CD8-positive, alpha-beta T cell (primary cell): ENCODE measurements at places on chromosomes 2 and 18. TPM values are rescaled to one million over a fixed set of nuclear protein-coding genes. Genes with fewer than 3 reads are reported as not detected.
A peak's percentile ranks its signal among the peaks of the same experiment; 100 is the strongest.

Gene ABCB11
- not detected for total RNA-seq

DNA sequence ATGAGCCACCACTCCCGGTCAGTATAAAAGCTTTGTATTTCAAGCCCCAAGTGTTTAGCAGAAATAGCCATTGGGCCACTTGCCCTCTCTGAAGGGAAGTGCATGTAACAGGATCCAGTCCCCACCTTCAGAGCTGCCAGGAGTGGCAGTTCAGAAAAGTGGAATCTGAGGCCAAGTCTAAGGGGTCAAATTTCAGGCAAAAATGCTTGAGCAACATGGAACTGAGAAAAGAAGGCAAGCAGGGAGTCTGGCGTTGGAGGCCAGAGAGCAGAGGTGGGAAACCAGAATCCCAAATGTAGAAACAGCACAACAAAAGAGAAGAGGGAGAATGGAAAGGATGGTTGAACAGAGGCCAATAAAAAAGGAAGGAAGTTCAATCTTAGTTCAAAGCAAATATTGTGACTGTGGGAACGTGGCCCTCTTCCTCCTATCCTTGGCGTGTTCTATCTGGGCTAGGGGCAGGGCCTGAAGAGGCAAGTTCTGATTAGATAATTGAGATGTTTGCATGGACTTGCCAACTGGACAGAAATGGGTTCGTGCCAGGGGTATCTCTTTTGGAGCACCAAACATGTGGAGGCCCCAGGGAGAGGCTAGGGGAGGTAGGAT lies 102.2 kb downstream of the AP1S3 start:
- DNase-seq: no peak

DNA sequence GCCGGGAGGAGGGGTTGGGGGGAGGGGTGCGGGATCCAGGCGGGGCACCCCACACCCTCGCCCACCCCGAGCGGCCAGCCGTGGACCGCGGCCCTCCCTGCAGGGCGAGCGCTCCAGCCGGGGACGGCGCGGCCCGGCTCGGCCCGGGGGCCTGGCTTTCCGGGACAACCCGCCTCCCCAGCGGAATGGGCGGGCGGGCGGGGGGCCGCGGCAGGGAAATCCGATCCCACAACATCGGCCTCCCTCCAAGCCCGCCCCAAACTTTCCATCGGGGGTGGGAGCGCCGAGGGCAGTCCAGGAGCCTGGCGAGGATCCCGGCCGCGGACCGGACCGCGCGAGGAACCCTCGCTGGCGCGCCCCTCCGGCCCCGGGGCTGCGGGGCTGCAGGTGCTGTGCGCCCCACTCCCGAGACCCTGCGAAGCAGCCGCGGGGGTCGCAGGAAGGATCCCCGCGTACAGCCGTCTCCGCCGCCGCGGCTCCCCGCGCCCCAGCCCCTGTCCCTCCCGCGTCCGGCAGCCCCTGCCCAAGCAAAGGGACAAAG lies 529 bp downstream of the SEMA4C start:
- no peak for DNase-seq

DNA sequence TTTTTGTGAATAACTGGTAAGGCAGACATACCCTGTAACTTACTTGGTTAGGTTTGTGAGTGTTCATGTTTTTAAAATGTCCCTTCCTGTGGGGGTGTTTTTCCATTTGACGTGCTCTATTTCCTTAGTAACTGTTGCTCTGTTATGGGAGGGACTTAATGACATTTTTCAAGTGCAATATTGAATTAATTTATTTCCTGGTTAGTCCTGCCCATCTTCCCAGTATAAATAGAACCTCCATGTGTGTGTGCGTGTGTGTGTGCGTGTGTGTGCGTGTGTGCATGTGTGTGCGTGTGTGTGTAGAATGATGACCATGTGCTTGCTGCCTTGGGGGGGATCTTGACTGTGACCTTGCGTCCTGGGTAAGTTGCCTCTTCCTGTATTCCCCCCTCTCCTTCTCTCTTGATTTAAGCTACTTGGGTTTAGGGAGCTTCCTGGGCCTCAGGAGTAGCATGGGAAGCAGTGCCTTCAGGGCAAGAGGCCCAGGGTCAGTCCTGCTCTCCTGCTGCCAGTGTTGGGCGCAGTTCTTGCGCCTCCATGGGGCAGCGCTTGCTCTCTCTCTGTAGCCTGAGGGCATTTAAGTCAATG lies 163.9 kb downstream of the LDLRAD4 start:
- peak; percentile 51 for DNase-seq

Gene CFAP210
- total RNA-seq: 0.95 TPM

GRCh38 chr2:181743723-181744031 lies 63.4 kb upstream of the NEUROD1 start:
- DNase-seq: no peak

GRCh38 chr2:96092573-96092877 lies 23.8 kb downstream of the ADRA2B start:
- peak; percentile 32 for DNase-seq

DNA sequence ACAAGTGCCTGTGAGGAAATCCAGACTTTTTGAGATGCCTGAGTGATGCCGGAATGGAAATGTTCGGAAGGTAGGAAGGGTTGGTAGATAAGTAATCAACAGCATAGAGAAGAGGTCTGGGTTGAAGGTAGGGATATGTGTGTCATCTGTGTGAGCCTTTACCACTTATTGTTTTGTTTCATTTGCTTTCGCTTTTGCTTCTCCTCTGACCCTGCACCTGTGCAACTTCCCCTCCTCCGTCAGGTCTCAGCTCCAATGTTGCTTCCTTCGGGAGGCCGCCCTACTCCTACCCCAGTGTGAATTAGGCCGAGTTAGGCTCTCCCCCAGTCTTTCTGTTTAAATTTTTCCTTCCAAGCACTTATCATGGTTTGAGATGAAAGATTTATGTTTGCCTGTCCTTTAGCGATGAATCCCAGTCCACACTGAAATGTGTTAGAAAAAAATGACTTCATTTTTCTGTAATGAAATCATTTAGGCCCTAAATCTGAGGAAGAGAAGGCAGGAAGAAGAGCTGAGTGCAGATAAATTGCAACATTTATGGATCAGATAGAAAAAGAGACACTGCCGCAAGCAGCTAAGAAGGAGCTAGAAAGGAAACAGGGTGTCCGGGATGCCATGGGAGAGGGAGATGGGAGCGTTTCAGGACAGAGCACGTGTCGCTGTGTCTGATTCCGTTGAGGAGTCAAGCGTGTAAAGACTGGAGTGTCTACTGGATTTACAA lies 139.6 kb upstream of the PELI1 start:
- DNase-seq: no peak

GRCh38 chr2:27954771-27955383 lies 64.3 kb downstream of the BABAM2 start:
- no peak for DNase-seq

Gene RAB27B
- total RNA-seq: 0.08 TPM

DNA sequence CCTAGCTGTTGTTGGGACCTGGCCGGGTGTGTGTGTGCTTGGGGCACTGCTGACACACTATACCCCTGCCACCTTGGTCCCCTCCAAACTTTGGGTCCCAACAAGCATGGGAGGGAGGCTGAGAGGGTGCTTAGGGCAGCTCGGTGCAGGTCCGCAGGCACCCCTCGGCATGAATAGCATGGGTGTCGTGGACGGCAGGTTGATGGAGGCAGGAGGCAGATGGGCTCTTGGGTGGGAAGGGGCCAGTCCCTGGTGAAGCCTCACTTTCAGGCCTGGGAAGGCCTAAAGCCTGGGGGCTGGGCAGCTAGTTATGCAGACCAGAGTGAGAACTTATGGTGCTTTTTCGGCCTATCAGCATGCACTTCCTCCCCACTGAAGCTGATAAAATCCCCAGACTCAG lies 164.2 kb downstream of the CDH19 start:
- no peak for DNase-seq

DNA sequence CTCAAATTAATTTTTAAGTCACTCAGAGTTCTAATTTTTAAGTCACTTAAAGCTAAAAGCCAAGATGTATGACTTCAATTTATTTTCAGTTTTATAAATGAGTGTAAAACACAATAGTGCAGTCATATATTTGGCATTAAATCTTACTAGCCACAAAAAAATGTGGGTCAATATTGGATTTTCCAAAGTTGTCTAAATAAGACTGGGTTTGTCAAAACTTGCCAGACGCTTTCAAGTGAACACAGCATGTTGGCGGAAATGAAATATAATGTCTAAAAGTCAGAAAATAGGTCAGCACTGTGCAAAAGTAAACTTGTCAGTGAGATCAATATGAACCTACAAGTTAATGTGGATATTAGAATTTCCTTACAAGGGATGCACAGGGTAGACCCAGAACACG lies 128.9 kb downstream of the FIGN start:
- DNase-seq: no peak

Gene GPBAR1
- total RNA-seq: 2.5 TPM

GRCh38 chr2:144989579-144990270 lies 469.8 kb upstream of the ZEB2 start:
- no peak for DNase-seq

GRCh38 chr2:172172513-172173173 lies 69.9 kb upstream of the DLX2 start:
- peak; percentile 84 for DNase-seq

DNA sequence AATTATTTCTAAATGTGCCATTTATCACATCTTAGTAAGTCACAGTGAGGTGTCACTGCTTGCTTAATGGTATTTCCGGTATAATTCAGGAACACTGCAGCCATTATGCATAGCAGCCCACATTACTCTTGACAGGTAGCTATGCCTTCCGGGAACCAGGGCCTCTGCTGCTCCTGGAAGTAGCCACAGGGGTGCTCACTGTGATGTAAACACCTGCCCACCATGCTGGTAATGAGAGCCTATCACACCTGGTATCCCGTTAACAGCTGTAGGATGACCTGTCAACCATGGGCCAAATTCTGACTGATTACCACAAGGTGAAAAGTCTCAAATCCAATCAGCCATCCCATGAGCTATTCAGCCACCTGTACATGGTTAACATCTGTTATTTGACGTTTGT lies 647.0 kb upstream of the NXPH2 start:
- DNase-seq: no peak

Gene EMILIN1
- total RNA-seq: 0.11 TPM

GRCh38 chr18:79424008-79424565 lies 28.4 kb downstream of the NFATC1 start:
- DNase-seq: no peak

Gene TUBA4B
- not detected for total RNA-seq

DNA sequence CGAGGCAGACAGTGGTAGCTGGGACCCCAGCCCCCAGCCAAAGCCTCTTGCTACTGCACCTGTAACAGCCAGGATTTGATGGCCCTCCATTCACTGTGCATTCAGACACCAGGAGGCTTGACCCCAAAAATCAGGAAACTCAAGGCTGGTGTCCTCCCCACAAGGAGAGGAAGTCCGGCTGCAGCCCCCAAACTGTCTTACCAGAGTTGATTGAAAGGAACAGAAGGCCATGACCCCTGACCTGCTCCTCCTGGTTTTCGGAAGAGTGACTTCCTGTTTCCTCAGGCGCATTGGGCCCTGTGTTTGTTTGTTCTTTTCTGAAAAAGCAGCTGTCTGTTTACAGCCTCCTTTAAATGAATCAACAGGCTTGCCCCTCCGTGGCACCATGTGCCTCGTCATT lies 111.6 kb downstream of the RNF144A start:
- DNase-seq: no peak

DNA sequence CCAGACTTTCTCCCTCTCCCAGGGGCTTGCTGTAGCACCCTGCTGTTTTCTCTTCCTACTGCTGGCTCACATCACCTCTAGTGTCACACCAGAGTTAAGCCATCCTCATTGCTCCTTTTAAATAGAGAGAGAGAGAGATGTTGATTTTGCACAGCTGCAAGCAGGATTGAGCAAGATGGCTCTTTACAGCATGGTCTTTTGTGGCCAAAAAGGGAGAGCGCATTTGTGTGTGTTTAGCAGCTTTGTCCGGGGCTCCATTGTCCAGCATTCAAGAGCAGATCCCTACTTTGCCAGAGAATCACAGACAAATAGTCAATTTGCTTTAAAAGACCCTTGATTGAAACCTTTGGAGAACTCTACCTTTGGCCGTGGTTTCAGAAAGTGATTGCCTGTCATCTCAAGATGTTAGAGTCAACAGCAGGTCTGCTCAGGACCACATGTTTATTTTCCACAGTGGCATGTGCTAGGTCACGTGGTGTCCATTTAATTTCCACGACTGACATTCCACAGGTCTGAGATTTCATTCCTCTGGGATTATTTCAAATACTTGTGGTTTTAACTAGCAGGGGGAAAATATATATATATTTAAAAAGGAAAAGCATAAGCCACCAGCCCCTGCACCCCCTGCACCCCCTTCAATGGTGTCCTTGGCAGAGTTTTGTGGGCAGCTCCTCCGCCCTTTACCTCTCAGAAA lies 359.9 kb upstream of the SLC14A2 start:
- no peak for DNase-seq

DNA sequence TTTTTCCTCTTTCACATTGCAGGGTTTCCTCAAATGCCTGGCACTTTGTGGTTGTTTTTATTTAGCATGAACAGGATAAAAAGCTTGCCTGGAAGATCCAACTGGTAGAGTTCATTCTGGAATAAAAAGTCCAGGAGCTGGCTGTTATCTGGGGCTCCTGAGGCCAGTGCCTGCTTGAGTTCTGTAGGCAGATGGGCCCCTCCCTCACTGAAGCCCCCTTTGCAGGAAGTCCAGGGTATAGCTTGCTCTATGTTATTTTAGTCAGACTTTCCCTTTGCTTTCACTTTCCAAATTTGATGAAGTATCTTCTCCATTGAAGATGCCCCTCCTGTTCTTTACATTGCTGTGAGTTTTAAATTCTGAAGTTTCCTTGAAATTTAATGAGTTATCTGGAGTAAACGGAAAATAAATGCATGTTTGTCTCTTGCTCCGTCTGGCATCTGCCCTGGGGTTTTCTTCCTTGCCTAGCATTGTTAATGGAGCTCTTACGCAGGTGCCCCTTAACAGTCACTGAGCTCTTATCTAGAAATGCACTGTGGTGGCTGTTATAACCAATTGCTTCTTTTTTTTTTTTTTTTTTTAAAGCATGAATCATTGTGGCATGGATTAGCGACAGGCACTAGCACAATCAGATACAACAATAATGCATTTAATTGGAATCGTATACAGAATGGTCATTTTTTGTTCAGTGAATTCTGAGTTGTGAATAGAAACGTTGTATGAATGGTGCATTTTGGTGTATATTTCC lies 27.0 kb upstream of the LPIN1 start:
- no peak for DNase-seq

GRCh38 chr18:54150226-54150625 lies 74.2 kb downstream of the MBD2 start:
- no peak for DNase-seq

DNA sequence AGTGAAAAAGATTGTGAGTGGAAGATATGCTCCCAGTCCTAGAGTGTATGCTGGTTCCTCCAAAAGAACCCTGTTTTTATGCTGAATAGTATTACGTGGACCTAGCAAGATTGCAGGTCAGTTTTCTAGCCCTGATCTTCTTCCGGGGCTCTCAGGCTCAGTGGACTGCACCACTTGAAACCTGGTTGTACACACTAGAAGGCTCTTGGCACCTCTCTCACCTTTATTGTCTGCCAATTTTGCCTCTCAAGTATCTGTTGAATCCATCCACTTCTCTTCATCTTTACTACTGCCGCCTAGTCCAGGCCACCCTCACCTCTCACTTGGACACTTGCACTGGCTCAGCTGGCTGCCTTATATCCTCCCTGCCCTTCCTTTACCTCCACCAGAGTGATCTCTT lies 16.8 kb downstream of the TTC39C start:
- DNase-seq: no peak

GRCh38 chr2:120498121-120498520 lies 152.2 kb downstream of the INHBB start:
- DNase-seq: no peak
